ENCODE measurements at places on chromosomes 7 and 10.
A peak's percentile ranks its signal among the peaks of the same experiment; 100 is the strongest.

- no peak for DNase-seq
Observed at GRCh38 chr10:110324805-110325280, 20.1 kb upstream of the SMNDC1 start.

- peak; percentile 56 for DNase-seq
Observed at GRCh38 chr10:100043796-100044195, 34.0 kb upstream of the DNMBP start.

DNA sequence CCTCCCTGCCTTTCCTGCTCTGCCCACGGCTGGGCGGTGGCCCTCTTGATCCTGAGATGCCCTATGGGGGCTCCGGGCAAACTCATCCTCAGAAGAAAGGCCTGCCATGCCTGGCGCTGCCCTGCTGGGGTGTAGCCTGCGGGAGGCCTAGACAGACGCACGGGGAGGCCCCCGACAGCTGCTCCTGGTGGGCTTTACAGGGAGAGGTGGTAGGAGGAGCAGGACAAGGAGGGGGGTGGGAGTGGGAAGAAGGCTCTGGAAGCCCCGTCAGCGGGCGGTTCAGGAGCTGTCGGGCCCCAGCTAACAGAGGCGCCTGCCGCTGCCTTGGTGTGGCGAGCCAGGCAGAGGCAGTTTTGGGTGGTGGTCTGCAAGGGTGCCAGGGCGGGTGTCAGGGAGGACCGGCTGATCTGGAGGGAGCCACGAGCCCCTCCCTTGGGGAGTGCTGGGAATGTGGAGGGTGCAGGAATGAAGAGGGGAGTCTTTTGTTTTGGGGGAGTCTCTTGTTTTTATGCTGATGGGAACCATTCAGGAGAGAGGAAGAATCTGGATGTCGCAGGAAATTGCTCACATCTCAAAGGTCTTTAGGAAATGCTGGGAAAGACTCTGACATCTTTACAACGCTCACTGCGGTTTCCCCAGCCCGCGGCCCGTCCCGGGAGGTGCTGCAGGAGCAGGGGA, 63.5 kb downstream of the CFAP46 start:
- no peak for DNase-seq

DNA sequence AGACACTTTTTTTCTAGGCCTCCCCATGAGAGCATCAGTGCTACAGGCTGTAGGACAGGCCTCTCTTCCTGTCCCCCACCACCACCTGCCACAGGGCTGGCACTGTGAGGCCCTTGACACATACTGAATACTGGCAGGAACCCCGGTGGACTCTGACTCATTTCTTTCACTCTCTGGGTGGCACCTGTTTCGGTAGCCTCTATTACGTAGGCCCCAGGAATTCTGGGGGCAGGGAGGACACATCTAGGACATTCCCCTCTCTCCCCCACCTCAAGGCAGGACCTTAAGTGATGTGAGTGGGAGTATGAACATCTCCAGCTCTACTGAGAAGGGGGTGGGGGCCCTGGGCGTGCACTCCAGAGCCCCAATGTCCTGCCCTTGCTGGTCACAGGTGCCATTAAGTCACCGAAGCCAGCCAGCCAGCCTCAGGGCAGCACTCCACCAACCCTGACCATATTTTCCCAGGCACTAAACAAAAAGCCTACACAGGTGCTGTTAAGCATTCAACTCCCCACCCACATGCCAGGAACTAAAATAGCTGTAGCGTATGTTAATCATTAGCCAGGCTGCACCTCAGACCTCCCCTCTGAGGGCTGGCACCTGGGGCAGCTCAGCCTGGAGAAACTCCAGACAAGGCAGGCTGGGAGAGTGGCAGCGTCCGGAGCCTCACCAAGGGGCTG, 8.9 kb downstream of the ANXA11 start:
- DNase-seq: peak; percentile 76

- DNase-seq: no peak
Observed at GRCh38 chr10:69838853-69839252, 37.1 kb downstream of the COL13A1 start.

- DNase-seq: no peak
Observed at GRCh38 chr10:133419211-133419950, 5.0 kb downstream of the SPRN start.

GRCh38 chr7:46881507-46882127, 700.3 kb downstream of the TNS3 start:
- DNase-seq: no peak

- DNase-seq: no peak
Observed at GRCh38 chr10:125514206-125515162, 168.5 kb downstream of the TEX36 start.

DNA sequence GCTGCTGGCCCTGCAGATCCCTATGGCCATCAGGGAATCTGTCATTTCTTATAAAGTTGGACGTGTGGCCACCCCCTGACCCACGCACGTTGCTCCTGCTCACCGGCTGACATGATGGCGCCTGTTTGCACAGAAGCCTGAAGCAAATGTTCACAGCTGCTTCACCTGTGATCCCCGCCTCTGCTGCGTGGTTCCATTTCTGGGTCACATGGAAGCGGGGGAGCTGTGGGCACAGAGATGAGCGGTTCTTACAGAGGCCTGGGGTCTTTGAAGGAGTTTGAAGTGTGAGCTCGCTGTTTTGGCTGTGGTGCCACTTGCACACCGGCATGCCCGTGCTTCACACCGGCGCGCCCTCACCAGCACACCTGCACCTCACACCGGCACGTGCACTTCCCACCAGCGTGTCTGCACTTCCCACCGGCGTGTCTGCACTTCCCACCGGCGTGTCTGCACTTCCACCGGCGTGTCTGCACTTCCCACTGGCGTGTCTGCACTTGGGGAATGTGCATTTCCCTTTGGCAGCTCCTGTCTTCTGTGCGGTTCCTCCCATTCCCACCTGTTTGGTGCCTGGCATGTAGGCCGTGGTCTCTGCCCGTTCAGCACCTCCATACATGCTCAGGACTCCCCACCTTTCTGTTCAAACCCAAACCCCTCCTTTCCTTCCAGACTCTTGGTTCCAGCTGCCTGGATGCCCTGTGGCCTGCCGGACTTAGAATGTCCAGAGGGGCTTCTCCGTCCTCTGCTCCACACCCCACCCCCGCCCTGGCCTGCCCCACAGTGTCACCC, 86.7 kb downstream of the INPP5A start:
- no peak for DNase-seq

GRCh38 chr7:3280946-3281656, 20.0 kb upstream of the SDK1 start:
- DNase-seq: no peak

- DNase-seq: no peak
Observed at GRCh38 chr7:7159063-7159658, 23.2 kb upstream of the C1GALT1 start.

- no peak for DNase-seq
Observed at GRCh38 chr7:73976761-73977618, 51.0 kb upstream of the ELN start.

GRCh38 chr10:77664696-77665095, 27.1 kb upstream of the KCNMA1 start:
- no peak for DNase-seq

DNA sequence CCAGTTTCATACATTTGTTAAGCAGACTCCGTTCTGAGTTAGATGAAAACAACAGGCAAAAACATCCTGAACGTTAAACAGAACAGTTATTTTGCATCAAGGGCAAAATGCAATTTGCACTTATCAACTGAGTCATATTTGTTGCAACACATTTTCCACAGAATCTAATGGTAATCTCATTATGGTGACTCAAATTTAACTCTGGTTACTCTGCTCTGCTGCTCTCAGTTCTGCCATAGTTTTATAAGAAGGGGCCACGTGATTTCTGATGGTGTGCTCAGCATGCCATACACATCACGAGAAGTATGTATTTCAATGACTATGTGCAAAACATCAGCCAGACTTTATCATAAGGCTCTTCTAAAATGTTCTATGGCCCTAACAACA, 148.8 kb downstream of the CHCHD3 start:
- peak; percentile 8 for DNase-seq

- no peak for DNase-seq
Observed at GRCh38 chr10:4033341-4033896, 248.4 kb upstream of the KLF6 start.

DNA sequence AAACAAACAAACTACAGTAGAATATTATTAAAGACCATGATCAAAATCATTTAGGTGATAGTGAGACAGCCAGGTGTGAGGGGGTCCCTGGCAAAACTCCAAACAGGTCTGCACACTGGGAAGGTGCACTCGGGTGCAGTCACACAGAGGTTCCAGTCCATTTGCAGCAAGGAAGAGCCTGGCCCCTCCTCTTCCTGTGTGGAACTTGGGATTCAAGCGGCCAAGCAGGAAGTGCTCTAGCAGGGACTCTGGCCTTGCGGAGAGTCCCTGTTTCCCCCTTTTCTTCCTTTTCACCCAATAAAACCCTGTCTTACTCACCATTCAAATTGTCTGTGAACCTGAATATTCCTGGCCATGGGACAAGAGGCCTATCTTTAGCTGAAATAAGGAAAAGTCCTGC, 181.8 kb downstream of the LRRTM3 start:
- no peak for DNase-seq

- DNase-seq: no peak
Observed at GRCh38 chr10:84948644-84949043, 620.3 kb downstream of the CCSER2 start.

- no peak for DNase-seq
Observed at GRCh38 chr10:12960941-12961340, 40.6 kb downstream of the CCDC3 start.

DNA sequence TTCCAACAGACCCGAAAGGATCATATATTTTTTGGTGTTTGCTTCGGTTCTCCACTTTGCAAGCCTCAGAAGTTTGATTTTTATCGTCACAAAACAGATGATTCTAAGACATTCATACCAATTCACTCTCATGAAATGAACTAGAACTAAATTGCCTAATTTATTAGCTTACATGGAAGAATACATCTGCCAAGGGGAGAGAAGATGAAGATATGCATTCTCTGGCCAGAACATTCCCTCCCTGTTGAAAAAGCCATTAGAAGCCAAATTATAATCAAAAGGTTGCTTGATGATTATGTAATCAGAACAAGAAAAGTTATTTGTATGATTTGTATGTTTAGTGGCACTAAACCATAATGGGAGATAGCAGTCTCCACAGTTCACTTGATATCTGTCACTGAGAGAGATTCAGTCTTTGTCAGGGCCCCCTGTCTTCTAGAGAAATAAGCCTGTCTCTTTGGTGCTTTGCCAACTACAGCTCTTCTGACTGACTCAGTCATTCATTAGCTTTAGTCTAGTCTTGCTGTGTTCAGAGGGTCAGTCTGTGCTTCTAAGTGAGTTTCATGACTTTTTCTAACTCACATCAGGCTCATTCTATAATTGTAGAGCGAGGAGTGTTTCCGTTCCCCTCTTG, 95.3 kb upstream of the GNAI1 start:
- DNase-seq: peak; percentile 54

DNA sequence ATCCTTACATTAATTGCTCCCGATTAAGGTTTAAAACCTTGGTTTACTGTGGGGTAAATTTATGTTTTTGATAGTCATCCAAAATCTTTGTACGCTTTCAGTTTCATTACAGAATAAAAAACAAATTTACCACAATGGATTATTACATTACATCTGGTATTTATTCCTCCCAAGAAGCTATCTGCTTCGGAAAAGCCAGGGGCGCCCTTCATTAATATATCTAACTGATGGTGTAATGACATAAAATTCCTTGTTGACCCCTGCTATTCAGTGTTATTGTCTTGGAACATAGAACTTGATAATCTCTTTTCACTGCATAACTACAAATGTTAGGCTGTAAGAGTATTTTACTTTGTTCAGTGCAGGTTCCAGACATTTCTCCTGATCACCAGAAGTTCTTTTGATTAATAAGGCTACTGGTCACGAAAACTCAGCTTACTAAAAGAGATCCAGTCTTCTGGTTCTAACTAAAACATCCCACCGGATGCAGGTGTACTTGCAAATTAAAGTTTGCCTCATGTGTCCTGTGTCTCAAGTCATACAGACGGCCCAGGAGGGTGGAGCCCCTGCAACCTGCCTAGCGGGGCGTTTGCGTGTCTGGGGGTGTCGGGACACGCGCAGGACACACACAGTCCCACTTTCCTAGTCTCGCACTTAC, 581 bp upstream of the GLCCI1 start:
- DNase-seq: no peak

- DNase-seq: no peak
Observed at GRCh38 chr10:97571622-97572021, 957 bp upstream of the ANKRD2 start.

DNA sequence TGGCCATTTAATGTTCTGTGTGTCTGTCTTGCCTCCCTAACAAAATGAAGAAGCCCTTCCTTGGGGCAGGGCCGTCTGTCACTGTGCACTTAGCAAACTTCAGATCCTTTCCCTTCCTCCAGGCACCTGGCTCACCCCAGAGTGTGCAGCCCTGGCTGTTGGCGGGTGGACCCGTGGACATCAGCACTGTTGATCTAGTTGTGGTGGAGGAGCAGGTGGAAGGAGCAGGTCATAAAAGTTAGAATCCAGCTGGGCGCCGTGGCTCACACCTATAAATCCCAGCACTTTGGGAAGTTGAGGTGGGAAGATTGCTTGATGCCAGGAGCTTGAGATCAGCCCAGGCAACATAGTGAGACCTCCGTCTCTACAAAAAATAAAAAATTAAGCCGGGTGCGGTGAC, 12.7 kb downstream of the RAB19 start:
- DNase-seq: no peak

- no peak for DNase-seq
Observed at GRCh38 chr7:20562461-20562860, 53.0 kb upstream of the ABCB5 start.

DNA sequence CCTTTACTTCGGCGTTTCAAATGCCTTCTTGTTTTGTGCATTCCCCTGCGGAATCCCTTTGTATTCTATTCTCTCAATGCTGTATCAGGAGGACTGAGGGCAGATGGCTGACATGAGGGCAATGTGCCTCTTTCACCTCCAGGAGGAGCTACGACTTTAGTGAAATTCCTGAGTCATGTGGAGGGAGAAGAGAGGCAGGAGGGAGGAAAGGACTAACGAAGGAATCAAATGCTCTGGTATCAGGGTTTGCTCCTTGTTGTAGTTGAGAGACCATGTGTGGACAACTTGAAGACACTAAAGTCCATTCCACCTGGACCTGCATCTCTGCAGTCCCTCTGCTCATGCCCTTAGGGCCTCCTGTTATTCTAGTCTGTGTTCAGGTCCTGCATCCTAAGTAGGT, 40.2 kb upstream of the PRSS58 start:
- no peak for DNase-seq

- no peak for DNase-seq
Observed at GRCh38 chr10:13120786-13121499, 21.0 kb downstream of the OPTN start.

Data from lung (tissue), 17 donors.